Peyer's patch (tissue), 4 donors: ENCODE measurements at places on chromosomes 6 and 20. TPM values are rescaled to one million over a fixed set of nuclear protein-coding genes. Genes with fewer than 3 reads are reported as not detected.
A peak's percentile ranks its signal among the peaks of the same experiment; 100 is the strongest.

GRCh38 chr6:37381579-37381978, 27.8 kb downstream of the RNF8 start:
- peaks cover 46% of the 10 kb centered on the region for H3K36me3 ChIP-seq
- no peaks in the 10 kb centered on the region for H3K27me3 ChIP-seq
- H3K4me1 ChIP-seq, result no peaks in the 10 kb centered on the region
- DNase-seq, result no peak

DNA sequence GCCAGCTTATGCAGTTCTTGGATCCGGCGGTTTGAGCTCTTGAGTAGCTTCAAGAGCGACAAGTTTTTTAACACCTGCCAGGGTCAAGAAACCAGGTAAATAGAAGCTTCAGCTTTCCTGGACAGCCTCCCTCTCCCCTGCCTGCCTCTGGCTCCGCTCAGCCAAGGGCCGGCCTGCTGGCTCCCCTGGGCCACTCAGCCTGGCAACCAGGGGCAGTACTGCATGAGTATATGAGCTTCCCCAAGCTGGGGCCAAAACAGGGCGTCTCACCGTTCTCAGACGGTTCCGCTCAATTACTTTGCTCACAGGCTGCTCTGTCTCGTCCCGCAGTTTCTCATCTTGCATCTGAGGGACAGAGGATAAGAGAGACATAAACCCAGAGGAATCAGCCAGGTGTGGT, 856 bp downstream of the TP53TG5 start:
- H3K36me3 ChIP-seq, result no peaks in the 10 kb centered on the region
- no peak for DNase-seq

DNA sequence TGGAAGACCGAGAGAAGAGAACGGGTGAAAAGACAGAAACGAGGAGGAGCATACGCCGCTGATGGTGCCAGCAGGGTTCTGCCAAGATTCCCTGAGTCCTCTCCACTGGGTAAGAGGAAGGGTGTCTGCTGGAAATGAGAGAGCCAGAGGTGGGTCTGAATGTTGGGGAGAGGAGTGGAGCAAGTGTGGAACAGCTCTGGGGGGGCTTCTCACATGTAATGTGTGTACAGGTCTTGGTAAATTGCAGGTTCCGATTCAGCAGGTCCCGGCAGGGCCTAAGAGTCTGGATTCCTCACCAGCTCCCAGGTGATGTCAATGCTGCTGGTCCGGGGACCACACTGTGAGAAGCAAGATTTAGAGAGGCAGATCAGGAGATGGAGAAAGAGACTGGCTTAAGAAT, 1.5 kb upstream of the EBF4 start:
- DNase-seq, result no peak
- H3K27me3 ChIP-seq, result no peaks in the 10 kb centered on the region
- H3K4me3 ChIP-seq, result no peak overlapping the region
- no peaks in the 10 kb centered on the region for H3K36me3 ChIP-seq

DNA sequence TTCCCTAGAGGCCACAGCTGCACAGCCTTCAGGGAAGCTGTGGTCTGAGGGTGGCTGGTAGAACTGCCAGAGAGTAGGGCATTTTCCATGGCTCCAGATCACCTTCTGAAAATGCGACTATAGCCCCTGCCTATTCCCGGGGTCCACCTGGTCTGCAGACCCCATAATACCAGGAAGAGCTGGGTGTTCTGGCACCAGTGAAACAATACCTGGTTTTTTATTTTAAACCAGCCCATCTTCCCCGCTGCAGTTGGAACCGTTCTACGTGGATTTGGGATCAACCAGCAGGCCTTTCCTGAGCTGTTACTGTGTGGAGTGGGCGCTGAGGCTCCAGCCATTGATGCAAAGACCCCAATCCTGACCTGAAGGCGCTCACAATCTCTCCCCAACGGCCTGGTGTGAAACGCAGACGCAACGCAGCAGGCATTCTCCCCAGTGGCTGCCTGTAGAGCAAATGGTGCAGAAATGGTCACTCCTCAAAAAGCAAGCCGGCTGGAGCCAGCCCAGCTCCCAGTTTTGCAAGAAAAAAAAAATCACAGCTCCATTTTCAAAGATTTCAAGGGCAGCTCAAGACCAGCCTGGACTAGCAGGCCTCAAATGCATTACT, 11.3 kb downstream of the NPEPL1 start:
- H3K27me3 ChIP-seq, result no peaks in the 10 kb centered on the region
- no peak overlapping the region for H3K27ac ChIP-seq

- H3K36me3 ChIP-seq, result no peaks in the 10 kb centered on the region
- no peaks in the 10 kb centered on the region for H3K4me1 ChIP-seq
- H3K27ac ChIP-seq, result no peak overlapping the region
- no peak for DNase-seq
Observed at GRCh38 chr20:52332230-52332629, 140.7 kb upstream of the ZFP64 start.

DNA sequence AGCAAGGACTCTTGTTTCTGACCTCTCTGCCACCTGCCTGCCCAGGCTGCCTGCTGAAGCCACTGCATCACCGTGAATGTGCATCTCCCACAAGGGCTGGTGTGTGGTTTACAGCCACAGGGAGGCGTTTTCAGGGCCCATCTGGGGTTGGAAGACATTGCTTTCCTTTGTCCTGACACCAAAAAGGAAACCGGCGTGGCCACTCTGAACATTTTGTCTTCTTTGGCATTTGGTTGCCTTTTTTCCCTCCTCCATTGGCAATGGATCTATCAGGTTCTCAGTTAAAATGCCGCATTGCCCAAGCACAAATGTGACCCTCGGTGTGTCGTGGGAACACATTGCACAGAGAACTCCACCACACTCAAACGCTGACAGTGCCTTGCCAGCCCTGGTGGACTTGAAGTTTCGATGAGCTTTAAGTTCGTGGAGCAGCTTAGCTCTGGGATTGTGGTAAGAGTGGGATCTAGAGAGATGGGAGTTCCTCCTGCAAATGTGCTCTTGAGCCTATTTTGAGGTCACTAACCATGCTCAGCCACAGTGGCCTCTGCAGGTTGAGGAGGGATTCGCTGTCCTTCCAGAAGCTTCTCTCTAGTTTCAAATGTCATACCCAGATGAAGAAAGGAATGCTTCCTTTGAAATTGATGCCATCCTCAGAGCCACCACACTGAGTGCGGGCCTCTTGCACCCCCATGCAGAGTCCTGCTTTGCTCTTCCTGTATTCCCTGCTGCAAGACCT, 14.8 kb upstream of the PCK1 start:
- no peaks in the 10 kb centered on the region for H3K36me3 ChIP-seq
- DNase-seq, result no peak

DNA sequence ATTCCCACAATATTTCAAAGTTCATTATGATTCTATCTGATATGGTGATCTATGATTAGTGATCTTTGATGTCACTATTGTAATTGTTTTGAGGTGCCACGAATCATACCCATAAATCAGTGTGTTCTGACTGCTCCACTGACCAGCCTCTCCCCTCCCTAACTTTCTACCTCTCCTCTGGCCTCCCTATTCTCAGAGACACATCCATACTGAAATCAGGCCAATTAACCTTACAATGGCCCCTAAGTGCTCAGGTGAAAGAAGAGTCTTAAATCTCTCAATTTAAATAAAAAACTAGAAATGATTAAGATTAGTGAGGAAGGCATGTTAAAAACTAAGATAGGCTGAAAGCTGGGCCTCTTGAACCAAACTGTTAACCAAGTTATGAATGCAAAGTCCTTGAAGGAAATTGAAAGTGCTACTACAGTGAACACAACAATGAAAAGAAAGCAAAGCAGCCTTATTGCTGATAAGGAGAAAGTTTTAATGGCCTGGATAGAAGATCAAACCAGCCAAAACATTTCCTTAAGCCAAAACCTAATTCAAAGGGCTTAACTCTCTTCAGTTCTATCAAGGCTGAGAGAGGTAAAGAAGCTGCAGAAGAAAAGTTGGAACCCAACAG, 196.9 kb upstream of the SHLD1 start:
- no peaks in the 10 kb centered on the region for H3K36me3 ChIP-seq
- H3K27me3 ChIP-seq, result no peaks in the 10 kb centered on the region
- peak overlapping the region; percentile 36 for H3K27ac ChIP-seq
- no peak for DNase-seq
- H3K4me3 ChIP-seq, result no peak overlapping the region

DNA sequence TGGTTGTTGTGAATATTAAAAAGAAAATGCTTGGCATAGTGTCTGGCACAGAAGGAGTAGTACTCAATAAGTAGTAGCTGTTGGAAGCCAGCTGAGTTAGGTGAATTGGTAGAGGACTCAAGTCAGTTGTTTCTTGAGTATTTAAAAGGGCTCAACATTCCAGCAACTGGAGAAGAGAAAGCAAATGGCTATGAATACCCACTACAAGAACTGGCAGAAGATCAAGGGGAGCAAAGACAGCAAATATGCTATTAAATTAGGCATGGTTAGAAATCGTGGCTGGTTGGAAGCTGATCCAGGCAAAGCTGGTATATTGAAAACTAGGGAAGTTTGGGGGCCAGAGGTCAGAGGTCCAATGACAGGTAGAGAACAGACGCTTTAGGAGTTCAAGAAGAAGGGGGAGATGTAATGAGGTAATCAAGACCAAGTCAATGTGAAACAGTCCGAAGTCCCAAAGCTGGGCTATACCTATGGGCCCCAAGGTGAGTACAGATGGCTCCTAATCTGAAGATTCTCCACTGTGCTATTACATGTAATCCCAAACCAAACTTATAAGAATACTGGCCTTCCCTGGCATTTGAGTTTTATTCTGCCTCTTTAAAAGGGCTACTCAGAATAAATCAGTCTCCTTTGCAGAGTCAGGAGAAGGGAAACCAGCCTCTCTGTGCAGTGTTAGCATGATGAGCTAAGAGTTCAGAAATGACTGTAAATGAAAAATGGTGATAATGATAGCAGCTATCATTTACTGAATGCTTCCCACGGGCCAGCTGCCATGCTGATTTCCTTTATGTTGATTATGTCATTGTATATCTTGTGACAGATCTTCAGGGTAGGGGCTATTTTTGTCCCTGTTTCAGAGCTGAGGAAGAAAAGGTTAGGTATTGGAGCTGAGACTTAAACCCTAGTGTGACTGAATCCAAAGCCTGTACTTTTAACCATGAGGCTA, 122.3 kb downstream of the ANKS1A start:
- H3K4me3 ChIP-seq, result no peak overlapping the region
- DNase-seq, result no peak
- no peaks in the 10 kb centered on the region for H3K4me1 ChIP-seq
- H3K36me3 ChIP-seq, result no peaks in the 10 kb centered on the region

WFDC10B gene
- not detected for total RNA-seq

KATNA1 gene
- 33.8 TPM for total RNA-seq
